ENCODE measurements at places on chromosomes 4 and X. TPM values are rescaled to one million over a fixed set of nuclear protein-coding genes. Genes with fewer than 3 reads are reported as not detected.

ARR3 gene
- not detected for total RNA-seq

- no peak for DNase-seq
Measured at GRCh38 chr4:125642645-125643044, 327.9 kb downstream of the FAT4 start.

GRCh38 chrX:7904562-7904961 is 22.7 kb downstream of the PNPLA4 start:
- DNase-seq, result no peak

- DNase-seq, result peak; percentile 34
Measured at GRCh38 chr4:36399762-36400353, 118.4 kb downstream of the DTHD1 start.
